ENCODE measurements at places on chromosomes 7 and 10. TPM values are rescaled to one million over a fixed set of nuclear protein-coding genes. Genes with fewer than 3 reads are reported as not detected.
A peak's percentile ranks its signal among the peaks of the same experiment; 100 is the strongest.

GRCh38 chr7:106538638-106539037 is 122.3 kb downstream of the CCDC71L start:
- DNase-seq = no peak

GRCh38 chr7:90551036-90551435 is 45.1 kb upstream of the CDK14 start:
- DNase-seq = no peak

- DNase-seq = peak; percentile 89
Observed at GRCh38 chr7:27196287-27196767, 3.6 kb downstream of the HOXA13 start.

DNA sequence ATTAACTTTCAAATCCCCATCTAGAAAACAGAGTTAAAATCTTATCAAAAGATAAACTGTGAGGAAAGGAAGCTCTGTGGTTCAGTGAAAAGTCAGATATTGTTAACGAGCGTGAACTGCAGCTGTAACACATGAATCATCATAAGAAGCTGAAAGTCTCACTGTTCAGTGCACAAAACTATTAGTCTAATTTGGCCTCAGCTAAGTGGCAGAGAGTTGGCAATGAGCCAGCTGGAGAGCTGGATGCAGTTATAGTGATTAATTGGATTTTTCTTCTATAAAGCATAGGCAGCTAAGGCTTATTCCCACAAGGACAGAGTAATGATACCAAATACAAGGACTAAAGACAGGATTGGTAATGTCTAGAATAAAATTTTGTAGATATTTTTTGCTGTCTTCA is 101.1 kb upstream of the ABCB5 start:
- peak; percentile 95 for DNase-seq

DNA sequence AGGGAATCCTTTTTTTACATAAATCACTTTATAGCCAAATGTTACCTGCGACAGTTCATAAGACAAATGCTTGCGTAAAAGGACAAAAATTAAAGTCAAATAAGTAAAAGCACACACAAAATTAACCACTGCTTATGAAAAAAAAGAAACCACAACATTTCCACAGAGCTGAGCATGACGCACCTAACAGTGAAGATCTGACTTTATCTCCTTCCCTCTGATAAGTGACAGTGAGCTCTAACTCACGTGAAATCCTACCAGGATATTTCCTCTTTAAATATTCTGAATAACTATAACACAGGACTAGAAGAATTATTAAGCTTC is 225.5 kb downstream of the SFMBT2 start:
- no peak for DNase-seq

- DNase-seq = no peak
Observed at GRCh38 chr10:3251172-3251571, 78.6 kb upstream of the PITRM1 start.

DNA sequence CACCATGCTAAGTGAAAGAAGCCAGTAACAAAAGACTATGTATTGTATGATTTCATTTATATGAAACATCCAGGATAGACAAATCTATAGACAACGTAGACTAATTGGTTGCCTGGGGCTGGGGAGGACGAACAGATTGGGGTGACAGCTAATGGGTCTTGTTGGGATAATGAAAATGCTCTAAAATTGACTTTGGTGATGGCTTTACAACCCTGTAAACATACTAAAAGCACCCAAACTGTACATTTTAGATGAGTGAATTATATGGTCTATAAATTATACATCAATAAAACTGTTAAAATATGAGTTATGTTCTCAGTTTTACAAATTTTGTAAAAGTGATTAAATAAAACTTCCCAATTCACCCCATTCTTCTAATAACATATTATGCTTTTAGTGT is 261.5 kb downstream of the ELMO1 start:
- DNase-seq = no peak

DNA sequence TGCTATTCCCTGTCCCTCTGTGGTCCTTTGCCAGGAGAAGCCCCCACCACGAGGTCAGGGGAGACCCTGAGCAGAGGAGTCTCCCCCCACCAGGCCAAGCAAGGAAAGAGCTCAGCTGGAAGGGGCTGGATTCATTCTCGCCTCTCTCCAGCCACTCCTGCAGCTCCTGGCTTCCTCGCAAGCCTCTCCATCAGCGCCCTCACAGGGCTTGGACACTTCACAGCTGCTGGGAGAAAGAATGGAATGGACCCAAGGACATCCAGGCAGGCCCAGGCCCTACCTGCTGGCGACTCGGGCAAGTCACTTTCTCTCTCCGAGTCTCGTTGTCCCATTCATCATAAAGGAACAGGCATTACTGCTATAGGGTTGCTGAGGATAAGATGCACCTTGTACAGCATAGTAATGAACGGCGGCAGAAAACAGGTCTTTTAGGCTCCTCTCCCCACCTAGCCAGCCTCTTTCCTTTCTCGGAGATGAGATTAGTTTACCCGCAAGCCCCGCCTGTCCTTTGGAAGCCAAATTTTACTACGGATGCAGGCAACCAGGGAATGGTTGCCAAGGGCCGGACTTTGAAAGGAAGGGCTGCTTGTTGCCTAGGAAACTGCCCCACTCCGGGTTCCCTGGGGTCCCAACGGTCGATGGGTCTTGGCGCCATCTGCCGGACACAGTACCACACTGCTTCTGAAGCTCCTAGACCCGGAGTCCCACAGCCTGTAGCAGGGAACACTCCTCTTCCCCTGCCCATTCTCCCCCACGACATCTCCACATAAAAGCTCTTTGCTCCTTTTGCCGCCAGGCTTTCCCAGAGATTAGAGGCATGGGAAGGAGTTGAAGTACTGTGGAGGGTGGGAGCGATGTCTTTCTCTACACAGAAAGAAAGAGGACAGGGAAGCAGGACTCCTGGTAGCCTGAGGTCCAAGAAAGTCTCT is 22.3 kb downstream of the IMPDH1 start:
- DNase-seq = peak; percentile 92

DNA sequence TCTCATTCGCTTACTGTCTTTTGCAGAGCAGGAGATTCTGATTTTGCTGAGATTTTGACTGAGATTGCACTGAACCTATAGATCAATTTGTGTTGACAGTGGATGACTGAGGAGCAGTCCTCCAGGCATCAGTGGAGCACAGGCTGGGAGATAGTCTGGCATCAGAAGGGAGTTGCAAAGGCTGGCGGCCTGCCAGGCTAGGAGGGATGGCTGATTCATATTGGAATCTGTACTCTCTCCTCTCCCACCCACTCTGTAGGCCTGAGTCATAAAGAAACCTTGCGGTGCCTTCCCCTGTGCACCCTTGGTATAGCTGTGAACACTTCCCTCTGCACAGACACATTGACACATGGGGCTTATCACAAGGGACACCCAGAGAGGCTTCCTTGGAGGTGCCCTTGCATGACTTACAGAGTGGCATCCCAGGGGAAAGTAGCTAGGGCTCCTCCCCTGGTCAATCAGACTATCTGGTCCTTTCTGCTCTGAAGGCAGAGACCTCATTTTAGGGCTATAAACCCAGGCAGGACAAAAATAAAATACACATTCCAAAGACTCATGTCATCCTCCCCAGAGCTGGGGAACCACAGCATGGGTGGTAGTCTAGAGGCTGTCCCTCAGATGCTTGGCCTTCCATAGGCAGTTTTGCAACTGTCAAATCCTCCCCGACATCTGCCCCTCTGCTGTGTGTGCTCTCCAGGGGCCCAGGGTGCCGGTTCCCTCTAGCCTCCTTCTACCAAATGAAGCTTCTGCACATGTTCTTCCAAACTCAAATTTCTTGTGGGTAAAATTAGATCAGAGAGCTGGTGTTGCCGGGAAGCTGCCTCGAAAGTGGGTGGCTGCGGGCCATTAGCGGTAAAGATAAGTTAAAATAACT is 37.4 kb upstream of the EEPD1 start:
- no peak for DNase-seq

GRCh38 chr10:96719850-96720421 is 378 bp downstream of the PIK3AP1 start:
- no peak for DNase-seq

DNA sequence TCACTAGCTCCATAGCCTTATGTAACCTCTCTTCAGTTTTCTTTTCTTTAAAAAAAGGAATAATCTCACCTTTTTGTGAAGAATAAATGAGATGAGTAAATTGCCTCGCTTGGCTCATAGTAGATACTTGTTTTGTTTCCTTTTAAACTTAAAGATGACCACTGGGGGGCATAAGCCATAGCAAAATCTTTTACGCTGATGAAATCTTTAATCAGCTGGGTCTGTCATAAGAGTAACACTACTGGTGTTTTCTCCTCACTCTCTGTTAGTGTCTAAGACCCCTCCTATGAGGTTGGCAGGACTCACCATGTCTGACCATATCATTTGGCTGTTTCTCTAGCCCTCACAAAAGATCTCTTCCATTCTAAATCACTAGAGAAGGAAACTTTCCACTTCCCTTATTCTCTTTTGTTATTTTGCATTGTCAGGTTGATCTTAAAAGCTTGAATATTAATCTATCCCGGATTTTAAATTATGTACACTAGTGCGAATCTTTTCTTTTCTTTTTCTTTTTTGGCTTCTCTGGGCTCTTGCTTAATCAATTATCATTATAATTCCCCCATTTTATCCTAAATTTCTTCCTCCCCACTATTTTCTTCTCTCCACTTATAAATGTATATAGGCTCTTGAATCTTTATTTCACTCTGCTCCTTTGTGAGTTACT is 12.5 kb downstream of the STAG3 start:
- peak; percentile 85 for DNase-seq

DNA sequence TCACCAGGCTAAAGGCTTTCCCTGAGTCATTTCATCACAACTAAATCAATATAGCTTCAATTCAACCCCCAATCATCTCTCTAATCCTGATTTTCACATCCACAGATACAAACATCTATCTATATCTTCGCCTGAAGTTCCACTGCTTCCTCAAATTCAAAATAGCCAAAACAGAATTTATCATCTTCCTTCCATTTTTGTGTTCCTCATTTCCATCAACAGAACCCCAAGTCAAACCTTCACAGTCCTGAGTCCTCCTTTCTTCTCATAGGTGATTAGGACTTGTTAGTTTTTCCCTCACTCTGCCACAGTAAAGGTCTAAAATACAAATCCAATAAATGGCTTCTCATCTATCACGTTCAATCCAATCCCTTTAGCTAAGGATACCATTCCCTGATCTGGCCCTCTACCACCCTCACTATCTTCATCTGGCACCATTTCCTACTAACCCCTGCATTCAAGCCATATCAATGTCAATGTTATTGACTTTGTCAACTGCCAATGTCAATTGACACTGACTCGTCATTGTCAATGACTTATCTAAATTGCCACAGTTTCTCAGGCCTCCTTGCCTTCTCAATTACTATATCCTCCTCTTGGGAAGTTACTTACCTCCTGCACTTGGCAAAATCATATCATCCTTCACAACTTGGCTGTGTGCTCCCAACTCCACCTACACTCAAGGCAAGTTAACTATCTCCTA is 2.6 kb downstream of the HYCC1 start:
- DNase-seq = no peak

DNA sequence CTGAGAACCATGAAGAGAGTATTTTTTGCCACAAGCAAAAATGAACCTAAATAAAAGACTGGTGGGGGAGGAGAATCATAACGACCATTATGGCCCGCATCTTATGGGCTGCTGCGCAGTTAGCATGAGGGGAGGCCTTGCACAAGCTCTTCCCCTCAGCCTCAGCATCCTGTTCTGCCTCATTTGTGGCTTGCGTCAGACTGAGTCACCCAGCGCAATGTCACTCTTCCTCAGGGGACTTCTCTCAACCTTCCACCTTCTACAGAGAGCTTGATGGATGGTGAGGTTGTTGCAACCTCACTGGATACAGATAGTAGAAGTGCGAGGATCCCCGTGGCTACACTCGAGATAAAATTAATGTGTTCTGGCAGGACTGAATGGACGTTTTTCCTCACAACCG is 16.8 kb upstream of the GPR15LG start:
- DNase-seq = no peak

GRCh38 chr10:132948351-132948750 is 6.0 kb upstream of the CFAP46 start:
- no peak for DNase-seq

GRCh38 chr7:95859429-95859828 is 87.1 kb downstream of the DYNC1I1 start:
- no peak for DNase-seq

DNA sequence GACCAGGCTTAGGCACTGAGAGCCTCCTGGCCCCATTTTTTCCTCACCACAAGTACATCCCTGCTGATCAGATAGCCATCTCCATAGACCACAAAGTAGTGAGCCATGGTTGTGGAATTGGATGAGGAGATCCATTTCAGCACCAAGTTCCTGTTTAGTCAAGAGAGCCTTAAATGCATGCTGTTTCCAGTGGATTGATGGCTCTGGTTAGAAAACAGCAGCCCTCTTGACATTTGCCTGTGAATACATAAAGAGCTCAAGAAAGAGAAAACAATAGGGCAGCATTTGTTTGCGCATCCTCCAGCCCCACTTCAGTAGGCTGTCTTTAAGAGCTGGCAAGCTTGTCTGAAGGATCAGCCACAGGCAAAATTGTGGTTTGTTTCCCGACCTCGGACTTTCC is 251.2 kb downstream of the POU6F2 start:
- peak; percentile 59 for DNase-seq

DNA sequence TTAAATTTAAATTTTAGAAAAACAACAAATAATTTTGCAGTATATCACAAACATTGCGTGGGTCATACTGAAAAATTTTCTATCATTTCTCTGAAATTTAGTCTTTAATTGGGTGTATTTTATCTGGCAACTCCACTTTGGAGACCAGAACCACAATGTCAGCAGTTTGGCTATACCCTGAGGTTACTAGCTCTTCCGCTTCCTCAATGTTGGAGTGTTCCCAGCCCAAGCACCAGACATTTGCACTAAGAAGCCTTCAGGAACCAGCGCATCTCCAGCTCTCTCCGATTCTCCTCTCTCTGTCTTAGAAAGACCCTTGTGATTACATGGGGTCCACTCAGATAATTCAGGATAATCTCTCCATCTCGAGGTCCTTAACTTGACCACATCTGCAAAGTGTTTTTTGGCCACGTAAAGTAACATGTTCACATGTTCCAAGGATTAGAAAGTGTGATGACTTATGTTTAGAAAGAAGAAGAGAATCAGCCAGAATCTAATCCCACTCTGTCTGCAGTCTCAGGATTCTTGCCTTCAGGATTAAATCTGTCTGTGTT is 43.1 kb upstream of the ADRB1 start:
- no peak for DNase-seq

DNA sequence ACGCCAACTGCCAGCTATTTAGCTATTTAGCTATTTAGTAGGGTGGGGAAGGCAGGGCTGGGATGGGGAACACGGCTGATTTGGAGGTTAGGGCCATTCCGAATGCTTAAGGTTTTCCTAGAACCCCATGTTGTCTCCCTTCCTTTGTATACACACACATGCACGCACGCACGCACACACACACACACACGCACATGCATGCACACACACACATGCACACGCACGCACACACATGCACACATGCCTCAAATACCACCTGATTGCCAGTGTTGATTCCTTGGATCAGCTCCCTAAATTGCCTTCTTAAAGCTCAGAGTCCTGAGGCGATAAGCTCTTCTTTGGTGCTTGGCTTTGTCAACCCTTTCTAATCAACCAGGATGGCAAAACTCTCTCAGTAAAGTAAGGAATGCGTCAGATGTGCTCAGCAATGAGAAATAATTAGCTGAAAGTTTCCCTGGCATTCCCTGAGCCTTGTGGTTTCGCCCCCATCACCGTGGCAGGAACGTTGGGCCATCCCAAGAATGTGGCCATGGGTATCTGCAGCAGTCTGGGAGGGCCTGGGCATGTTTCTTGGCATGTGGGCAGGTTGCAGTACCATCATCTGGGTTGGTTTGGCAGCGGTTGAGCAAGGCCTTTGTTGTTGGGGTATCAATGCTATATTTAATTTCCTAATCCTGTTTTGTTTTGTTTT is 305.6 kb downstream of the LRMDA start:
- no peak for DNase-seq

GRCh38 chr7:18656362-18656761 is 160.8 kb downstream of the HDAC9 start:
- DNase-seq = no peak

The HOXA6 gene
- 1.5 TPM for total RNA-seq

The IL15RA gene
- total RNA-seq = 0.24 TPM

The TMEM254 gene
- total RNA-seq = 25.3 TPM

The SMARCD3 gene
- total RNA-seq = 24.3 TPM
